Suppressor macrophage treated with lipopolysaccharide for 1 hour (primary cell): ENCODE measurements at places on chromosomes 12 and 14.

DNA sequence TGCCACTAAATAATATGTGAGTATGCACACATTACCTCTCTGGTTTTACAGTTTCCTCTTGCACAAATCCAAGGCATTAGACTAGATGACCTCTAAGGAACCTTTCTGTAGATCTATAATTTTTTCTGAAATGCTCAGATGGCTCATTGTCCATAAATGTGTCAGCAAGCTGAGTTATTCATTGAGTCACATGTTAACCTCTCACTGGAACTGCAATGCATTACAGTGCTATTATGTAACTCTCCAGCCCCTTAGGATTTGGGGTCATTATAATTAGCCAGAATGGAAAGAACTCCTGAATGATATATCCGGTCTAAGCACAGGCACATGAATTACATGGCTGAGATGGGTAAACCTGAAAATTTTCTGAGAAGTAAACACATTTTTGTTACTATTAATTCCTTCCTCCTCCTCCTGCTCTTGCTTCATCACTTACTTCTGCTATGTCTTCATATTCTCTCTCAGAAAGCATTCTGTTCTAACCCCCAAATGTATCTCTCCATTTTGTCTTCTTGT is 20.3 kb upstream of the DRAM1 start:
- DNase-seq: peak; percentile 92

DNA sequence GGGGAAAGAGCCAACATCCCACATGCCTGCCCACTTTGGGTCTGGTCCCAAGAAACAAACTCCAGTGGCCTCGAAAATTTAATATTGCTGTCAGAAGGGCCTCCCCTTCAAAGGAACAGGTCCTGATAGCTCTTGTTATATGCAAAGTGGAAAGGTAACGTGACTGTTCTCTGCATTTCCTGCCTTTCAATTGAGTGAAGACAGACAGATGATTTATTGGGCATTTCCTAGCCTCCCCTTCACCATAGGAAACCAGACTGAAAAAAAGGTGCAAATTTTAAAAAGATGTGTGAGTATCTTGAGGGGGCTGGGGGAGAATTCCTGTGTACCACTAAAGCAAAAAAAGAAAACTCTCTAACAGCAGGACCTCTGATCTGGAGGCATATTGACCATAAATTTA is 235.2 kb downstream of the ZFP36L1 start:
- no peak for DNase-seq

DNA sequence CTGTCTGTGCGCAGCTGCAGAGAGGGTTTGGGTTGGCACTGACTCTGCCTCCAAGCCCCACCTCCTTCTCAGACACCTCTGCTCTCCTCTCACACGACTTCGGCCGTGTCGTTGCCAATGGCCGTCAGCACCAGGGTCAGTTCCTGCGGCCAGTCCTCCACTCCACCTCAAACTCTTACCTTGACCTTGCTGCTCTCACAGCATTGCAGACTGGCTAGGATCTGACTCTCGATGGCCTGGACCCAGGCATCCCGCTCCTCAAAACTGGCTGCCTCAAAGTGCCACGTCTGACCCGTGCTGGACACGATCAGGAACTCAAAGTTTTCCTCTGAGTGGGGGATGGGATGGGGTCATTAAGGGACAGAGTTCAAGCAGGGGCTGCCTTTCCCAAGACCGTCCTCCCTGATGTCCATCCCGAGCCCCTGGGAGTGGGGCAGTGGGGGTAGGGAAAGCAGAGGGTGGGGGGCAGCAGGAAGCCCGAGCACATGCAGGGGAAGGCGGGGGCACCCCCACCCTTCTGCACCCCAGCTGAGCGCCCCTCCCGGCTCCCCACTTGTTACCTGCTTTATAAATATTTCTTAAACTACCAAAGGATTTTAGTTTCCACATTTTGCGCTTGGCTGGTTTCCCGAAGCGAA is 10.7 kb downstream of the AGAP2 start:
- DNase-seq: no peak

DNA sequence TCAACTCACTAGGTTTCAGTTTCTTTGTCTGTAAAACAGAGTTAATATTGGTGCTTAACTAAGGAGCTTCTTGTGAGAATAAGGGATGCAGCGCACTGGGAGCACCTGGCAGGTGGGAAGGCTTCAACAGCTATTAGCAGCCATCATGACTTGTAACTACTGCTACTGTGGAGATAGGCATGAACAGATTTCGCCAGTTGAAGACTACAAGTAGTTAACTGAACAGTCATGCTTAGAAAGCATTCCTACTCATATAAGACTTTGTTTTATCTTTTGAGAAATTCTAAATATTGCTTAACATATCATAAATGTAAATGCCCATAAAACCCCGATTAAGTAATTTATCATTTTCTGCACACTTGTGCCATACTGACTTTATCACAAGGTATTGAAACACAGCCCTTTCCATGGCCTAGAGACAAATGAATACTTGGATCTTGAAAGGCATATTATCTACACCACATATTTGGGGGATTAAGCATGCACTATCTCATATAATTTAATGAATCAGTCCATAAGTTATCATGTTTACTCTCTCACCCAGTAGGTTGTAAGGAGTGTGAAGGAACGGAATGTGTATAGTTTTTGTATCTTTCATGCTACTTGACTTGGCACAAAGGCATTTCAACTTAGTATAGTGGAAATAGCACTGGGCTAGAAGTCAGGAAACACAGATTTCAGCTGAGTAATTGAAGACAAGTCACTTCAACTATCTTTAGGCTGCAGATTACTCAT is 16.1 kb downstream of the NTN4 start:
- no peak for DNase-seq

DNA sequence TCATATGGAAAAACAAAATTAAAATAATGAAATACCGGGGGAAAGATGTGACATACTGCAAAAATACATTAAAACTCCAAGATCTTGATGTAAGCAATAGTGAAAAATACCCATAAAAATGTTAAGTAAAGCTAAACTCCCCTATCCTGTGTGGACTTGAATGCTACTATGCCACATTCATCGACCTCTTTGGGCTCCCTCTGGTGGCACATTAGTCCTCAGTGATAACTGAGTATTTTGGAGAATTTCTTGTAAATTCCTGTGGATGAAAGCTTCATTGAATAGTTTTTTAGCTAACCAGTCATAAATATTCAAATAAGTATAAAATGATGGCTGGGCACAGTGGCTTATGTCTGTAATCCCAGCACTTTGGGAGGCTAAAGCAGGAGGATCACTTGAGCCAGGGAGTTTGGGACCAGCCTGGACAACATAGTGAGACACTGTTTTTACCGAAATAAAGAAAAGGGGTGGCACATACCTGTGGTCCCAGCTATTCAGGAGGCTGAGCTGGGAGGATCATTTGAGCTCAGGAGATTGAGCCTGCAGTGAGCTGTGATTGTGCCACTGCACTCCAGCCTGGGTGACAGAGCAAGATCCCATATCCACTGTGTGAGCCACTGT is 42.4 kb upstream of the SGPP1 start:
- DNase-seq: peak; percentile 77

DNA sequence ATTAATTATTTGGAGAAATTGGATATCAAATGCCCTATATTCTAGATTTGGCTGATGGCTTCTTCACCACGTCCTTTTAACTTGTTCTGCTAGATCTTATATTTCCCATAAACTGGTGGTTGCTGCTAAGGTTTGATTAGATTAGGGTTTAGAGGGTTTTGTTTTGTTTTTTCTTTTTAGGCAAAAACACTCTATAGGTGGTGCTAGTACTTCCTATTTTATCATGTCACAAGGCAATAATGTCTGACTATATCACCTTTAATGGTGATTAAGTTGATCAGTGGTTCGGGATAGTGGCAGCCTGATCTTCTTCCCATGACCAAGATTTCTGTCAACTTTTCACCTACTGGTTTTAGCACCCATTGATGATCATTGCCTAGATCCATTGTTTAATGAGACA is 455.1 kb downstream of the RAD51B start:
- no peak for DNase-seq

- no peak for DNase-seq
Observed at GRCh38 chr12:99722690-99723486, 75.3 kb downstream of the GARIN6 start.

GRCh38 chr12:29208060-29208459 is 59.0 kb downstream of the FAR2 start:
- peak; percentile 68 for DNase-seq

DNA sequence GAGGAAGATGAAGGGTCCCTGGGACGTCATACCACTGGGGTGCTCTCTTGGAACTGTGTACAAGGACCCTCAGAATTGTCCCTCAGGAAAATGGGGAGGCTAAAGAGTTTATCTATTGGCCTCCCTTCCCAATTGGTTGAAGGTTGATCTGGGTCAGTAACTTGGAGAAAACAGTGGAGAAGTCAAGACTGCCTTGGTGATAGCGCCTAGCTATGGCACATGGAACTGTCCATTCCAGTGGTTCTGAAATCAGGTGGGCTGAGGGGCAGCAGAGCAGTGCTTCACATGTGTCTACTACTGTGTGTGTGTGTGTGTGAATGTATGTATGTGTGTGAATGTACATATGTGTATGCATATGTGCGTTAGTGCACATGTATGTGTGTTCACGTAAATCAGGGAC is 316.1 kb downstream of the AACS start:
- DNase-seq: no peak

GRCh38 chr14:76997257-76997970 is 31.1 kb downstream of the IRF2BPL start:
- no peak for DNase-seq

GRCh38 chr14:99854831-99855230 is 61.6 kb downstream of the EML1 start:
- no peak for DNase-seq

DNA sequence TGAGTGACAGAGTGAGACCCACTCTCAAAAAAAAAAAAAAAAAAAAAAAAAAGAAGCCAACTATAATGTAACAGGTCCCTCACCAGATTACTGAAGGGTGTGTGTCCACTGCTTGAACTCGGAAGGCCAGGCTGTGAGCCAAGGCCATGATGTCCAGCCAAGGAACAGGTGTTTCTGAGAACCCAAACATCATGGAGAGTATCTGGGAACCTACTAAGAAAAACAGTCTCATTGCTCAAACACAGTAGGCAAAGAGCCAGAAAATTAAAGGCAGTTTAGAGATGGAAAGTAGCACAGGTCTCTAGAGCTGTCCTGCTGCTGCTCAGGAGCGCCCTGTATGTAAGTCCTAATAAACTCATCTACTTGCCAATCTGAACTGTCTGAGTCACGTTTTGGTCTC is 12.5 kb upstream of the MAP4K5 start:
- DNase-seq: no peak

DNA sequence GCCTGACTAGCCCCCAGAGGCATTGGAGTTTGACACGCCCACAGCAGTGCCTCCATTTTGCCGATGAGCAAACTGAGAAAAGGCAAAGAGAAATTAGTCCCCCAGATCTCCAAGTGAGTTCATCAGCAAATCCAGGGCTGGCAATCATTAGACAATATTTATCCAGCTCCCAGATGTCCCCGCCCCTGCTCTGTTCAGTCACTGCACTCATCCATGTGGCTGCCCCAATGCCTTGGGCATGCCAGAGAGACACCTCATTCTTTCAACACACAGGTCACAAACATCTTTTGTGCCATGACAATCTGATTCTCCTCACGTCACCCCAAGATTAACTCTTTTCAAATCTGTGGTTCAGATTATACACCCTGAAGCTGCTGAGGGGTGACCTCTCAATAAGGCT is 43.5 kb downstream of the DPF3 start:
- no peak for DNase-seq

- no peak for DNase-seq
Observed at GRCh38 chr12:32002848-32003493, 43.8 kb downstream of the RESF1 start.

GRCh38 chr12:52650520-52651081 is 1.4 kb downstream of the KRT2 start:
- no peak for DNase-seq

GRCh38 chr12:96994900-96995299 is 87.8 kb downstream of the NEDD1 start:
- no peak for DNase-seq

DNA sequence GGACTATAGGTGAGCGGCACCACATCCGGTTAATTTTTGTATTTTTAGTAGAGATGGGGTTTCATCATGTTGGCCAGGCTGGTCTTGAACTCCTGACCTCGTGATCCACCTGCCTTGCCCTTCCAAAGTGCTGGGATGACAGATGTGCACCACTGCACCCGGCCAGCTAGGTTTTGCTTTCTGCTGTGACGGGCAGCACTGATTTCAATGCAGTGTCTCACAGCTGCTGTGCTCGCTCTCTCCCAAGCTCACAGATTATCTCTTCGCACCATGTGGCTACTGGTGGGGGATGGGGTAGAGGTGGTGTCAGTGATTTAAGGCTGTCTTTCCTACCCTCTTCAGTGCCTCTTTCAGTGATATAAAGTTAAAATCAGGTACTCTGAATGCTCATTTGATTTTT is 909.1 kb downstream of the TRHDE start:
- no peak for DNase-seq

GRCh38 chr14:68921666-68922065 is 57.4 kb downstream of the ACTN1 start:
- DNase-seq: no peak

DNA sequence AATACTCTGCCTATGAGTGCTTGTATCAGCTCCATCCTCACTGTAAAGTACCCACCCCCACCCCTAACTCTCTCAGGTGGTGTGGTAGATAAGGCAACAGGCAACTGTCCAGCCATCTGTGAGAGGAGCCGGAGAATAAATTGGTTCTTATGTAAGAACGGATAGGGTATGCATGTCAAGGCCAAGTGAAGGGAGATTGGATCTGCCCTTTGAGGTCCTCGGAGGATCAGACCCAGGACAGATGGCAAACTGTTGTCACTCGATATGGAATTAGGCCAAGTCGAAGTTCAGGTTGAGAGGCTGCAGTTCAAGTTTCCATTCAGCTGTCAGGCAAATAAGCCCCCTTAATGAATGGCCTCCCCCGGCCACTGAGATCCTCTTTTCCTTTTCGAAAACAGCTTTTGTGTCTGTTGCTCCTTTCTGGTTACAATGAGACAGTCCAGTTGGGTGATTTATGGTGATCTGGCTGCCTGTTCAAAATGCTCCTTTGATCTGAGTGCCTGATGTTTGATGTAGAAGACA is 120.3 kb downstream of the VRK1 start:
- no peak for DNase-seq

DNA sequence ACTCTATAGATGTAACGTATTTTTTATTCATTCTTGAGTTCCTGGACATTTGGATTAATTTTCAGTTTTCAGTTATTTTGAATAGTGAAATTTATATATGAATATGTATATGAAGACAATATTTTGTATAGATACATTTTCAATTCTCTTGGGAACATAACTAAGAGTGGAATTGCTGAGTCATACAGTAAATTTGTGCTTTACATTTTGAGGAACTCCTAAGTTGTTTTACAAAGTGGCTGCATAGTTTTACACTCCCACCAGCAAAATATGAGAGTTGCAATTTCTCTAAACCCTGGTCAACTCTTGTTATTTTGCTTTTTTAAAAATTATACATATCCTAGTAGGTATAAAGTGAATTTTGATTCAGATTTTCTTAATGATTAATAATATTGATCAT is 1838.6 kb upstream of the SEL1L start:
- DNase-seq: no peak
